Stimulated activated CD4-positive, alpha-beta T cell treated with anti-CD3 and anti-CD28 coated beads, Interleukin-4, amount 100 ng/mL, for 48 hours (primary cell): ENCODE measurements at places on chromosomes 13 and 19.

- no peak for DNase-seq
These were observed 37.8 kb upstream of the GRTP1 start for GRCh38 chr13:113401452-113402415.

DNA sequence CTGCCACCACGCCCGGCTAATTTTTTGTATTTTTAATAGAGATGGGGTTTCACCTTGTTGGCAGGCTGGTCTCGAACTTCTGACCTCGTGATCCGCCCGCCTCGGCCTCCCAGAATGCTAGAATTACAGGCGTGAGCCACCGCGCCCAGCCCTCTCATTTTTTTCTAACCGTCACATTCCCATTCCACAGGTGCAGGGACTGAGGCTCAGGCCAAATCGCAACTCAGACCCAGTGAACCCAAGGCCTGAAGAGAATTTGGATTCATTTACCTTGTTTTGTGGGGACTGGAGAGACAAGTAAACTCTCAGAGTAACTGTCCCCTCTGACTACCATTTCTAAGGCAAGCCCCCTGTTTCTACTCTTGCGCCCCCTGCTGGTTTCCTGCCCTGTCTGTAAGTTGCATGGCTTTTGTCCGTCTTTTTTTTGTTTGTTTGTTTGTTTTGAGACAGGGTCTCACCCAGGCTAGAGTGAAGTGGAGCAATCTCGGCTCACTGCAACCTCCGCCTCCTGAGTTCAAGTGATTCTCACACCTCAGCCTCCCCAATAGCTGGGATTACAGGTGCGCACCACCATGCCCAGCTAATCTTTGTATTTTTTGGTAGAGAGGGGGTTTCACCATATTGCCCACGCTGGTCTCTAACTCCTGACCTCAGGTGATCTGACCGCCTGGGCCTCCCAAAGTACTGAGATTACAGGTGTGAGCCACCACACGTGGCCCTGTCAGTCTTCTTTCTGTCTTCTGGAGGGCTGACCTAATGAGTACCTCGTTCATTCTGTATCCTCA lies 2.3 kb upstream of the STRN4 start:
- DNase-seq: peak; percentile 85

DNA sequence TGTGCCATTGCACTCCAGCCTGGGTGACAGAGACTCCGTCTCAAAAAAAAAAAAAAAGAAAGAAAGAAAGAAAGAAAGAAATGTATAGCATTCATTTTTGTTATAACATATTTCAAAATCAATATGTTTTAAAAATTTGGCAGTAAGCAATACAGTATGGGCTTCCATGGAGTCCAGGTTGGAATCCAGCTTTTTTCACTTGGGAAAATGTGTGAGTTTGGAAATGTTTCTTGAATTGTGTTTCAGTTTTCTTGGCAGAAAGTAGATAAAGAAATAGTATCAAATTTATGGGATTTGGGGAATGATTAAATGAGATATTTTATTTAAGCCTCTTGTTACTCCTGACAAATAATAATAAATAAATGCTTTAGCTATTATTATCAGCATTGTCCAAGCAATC lies 225.6 kb downstream of the PCDH9 start:
- DNase-seq: no peak

DNA sequence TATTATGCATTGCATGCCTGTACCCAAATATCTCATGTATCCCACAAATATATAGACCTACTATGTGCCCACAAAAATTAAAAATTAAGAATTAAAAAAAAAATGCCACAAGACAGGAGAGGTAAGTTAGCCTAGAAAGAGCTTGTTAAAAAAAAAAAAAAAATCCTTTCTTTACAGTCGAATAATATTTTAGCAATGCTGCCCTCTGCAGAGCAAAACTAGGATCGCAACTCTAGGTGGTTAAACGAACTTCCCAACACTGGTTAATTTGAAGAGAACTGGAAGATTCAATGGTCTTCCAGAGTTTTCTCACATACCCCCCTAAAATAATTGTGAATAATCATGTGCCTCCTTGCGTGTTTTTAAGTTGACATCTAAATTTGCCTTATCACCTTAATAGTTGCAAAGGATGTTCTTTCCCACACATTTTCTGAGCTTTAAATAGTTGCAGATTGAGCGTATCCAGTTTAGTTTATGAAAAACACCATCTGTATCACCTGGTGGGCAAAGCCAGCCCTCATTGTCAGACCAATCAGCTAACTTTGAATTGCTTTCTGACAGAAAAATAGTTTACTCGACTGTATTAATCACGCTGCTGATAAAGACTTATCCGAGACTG lies 47.4 kb upstream of the RCBTB2 start:
- DNase-seq: peak; percentile 64

- DNase-seq: no peak
These were observed 72.9 kb downstream of the FGF14 start for GRCh38 chr13:102328909-102329308.

- DNase-seq: no peak
These were observed 321.3 kb downstream of the FOXO1 start for GRCh38 chr13:40345149-40345514.

DNA sequence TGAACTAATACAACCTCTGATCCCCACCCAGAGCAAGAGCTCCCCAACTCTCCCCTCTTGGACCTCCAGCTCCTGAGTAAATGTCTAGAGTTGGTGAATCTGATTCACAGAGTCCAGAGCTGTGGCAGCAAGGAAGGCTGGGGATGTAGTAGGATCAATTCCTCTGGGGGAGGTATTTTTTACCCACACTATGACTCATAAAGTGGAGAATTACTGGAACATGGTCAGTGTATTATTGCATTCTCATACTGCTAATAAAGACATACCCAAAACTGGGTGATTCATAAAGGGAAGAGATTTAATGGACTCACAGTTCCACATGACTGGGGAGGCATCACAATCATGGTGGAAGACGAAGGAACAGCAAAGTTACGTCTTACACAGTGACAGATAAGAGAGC lies 496.7 kb downstream of the EFNB2 start:
- no peak for DNase-seq

DNA sequence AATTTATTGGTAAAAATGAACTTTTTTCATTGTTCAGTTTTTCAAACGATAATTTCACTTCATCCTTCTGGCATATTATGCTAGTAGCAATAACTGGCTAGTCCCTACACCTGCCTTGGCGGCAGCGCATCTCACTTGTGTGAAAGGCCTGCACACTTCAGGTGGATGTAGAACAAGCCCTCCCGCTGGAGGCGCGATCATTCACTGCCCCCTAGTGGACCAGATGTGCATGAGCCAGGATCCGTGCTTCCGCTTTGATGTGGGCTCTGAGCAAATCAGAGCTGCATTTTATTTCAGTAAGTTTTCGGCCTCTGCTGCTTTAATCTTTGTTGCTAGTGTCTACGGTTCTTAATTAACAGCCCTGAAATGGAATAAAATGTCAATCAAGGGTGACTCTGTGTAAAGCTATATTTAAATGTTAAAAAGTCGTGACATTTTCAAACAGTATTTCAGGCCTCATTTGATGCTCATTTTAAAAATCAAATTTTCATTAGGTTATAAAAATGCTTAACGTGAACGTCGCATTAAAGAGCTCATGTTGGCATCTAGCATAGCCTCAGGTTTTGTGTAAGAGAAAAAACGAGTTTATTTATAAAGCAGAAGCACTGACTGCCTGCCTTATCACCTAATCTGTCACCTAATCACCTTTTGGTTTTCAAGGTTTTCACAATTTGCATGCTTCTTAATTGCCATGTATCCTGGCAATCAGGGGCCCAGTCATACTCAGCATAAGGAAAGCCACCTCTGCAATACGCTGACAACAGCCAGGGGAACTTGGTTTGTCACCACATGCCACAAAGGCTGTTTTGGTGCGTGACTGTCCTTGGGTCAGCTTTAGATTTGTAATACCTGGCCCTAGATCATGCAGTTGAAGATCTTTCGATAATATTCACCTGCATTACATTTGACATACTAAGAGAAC lies 112.2 kb downstream of the TEX26 start:
- DNase-seq: peak; percentile 73

DNA sequence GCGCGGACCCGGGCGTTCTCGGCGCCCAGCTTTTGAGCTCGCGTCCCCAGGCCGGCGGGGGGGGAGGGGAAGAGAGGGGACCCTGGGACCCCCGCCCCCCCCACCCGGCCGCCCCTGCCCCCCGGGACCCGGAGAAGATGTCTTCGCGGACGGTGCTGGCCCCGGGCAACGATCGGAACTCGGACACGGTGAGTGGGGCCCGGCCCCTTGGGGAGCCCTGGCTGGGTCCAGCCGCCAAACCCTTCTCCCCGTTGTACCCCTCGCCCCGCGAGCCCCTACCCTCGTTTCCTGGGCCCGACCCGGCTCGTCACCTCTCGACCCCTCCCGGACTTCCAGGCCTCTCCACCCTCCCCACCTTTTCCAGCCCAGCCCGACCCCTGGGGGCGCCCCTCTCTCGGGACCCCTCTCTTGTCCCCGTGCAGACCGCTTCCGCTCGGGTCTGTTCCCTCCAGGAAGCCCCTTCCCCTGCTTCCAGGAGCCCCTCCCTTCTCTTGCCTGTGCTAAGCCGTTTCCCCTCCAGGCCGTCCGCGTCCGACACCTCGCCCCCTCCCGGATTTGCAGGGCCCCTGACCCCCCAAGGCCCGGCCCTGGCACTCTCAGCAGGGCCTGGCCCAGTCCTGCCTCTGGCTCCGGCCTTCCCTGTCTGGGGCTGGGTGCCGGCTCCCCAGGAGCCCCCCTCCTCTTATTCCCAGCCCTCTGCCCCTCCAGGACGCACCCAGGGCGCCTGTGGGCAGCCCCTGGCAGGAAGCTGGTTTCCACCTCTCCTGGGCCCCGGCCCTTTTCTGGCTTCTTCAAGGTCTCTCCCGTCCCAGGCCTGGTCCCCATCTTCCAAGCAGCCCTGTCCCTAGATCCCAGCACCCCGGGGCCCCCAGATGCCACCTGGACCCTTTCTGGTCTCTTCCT lies 632 bp downstream of the MARK4 start:
- no peak for DNase-seq

DNA sequence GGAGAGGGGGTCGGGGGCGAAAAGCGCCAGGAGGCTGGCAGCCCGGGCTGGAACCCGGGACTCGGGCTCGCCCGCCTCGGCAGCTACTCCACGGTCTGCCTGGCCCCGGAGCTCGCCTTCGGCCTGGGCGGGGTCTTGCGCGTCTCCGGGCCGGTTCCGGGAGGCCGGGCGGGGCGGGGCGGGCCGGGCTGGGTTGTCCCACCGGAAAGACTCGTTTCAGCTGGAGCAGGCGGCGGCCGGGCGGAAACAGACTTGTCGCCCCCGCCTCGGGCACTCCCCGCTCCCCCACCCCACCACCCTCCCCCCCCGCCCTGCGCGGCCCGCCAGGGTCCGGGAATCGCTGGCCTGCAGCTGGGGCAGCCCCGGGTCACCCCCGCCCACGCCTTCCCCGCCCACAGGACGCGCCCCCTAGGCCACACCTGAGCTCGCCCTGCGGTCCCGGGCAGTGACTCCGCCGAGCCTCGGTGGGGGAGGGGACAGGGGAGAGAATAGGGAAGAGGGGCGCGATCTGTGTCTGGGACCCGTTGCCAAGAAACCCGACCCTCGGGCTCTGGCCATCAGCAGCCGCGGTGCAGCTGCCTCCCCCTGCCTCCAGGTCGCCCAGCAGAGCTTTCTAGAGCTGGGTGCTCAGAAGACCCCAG lies 109.4 kb downstream of the KCTD15 start:
- DNase-seq: no peak
